ENCODE measurements at places on chromosomes 1 and 21. TPM values are rescaled to one million over a fixed set of nuclear protein-coding genes. Genes with fewer than 3 reads are reported as not detected.

Gene C8A
- not detected for polyA plus RNA-seq

Gene VASH2
- 0.33 TPM for polyA plus RNA-seq

Gene GBP6
- polyA plus RNA-seq, result 344 TPM

Gene AIM2
- polyA plus RNA-seq, result 0.38 TPM

Gene RHEX
- 0.81 TPM for polyA plus RNA-seq

Gene AMPD1
- 0.11 TPM for polyA plus RNA-seq

Gene HHAT
- polyA plus RNA-seq, result 1.6 TPM

Gene FAM72D
- 0.87 TPM for polyA plus RNA-seq

Gene FCRL4
- not detected for polyA plus RNA-seq

Gene ADCY10
- 0.04 TPM for polyA plus RNA-seq

Gene CASQ2
- polyA plus RNA-seq, result 2.2 TPM

Gene SPRR2G
- 0.49 TPM for polyA plus RNA-seq

Gene KCNK2
- 0.07 TPM for polyA plus RNA-seq

Gene SYT2
- 0.04 TPM for polyA plus RNA-seq

Gene MIXL1
- not detected for polyA plus RNA-seq

Gene SPRR1A
- polyA plus RNA-seq, result 3,249 TPM

Gene CD34
- 10.2 TPM for polyA plus RNA-seq

Gene OR2M3
- polyA plus RNA-seq, result not detected

Gene MORN1
- polyA plus RNA-seq, result 3.0 TPM

Gene CGN
- 13.7 TPM for polyA plus RNA-seq

Gene TTC22
- 83.5 TPM for polyA plus RNA-seq

Gene GPR52
- polyA plus RNA-seq, result 0.05 TPM

Gene TRAF3IP3
- polyA plus RNA-seq, result 2.5 TPM

Gene PTAFR
- polyA plus RNA-seq, result 2.4 TPM

Gene SELL
- 0.22 TPM for polyA plus RNA-seq

Gene UMODL1
- 0.18 TPM for polyA plus RNA-seq

Gene AIRE
- polyA plus RNA-seq, result 0.06 TPM

Gene ADSS2
- 14.8 TPM for polyA plus RNA-seq

Gene HOOK1
- 14.1 TPM for polyA plus RNA-seq

Gene NBPF4
- polyA plus RNA-seq, result 0.02 TPM

All from esophagus (tissue), 2 donors.